A549 treated with CpdA at 1 μM for 4 hours (cell line): ENCODE measurements at places on chromosomes 2 and 18. TPM values are rescaled to one million over a fixed set of nuclear protein-coding genes. Genes with fewer than 3 reads are reported as not detected.

DCC gene
- not detected in 5 replicates for total RNA-seq

NXPH2 gene
- total RNA-seq = not detected in 5 replicates

HSPE1 gene
- 479 to 966 TPM (median 549 TPM) in 5 replicates for total RNA-seq

PAX3 gene
- not detected in 5 replicates for total RNA-seq

GREB1 gene
- 2.4 to 3.1 TPM (median 2.6 TPM) in 5 replicates for total RNA-seq

BMP10 gene
- not detected in 5 replicates for total RNA-seq

CRYGC gene
- total RNA-seq = not detected in 5 replicates

IGFBP2 gene
- total RNA-seq = 53.4 to 81.9 TPM (median 74.3 TPM) in 5 replicates

RAB10 gene
- total RNA-seq = 287 to 392 TPM (median 326 TPM) in 5 replicates

ST8SIA5 gene
- total RNA-seq = 0.03 TPM in 1 of 5 replicates, not detected in the others

LYPD6B gene
- not detected in 5 replicates for total RNA-seq

STARD6 gene
- 0.22 TPM in 1 of 5 replicates, not detected in the others for total RNA-seq

SCN1A gene
- total RNA-seq = not detected in 5 replicates

GAREM1 gene
- 2.1 to 2.8 TPM (median 2.4 TPM) in 5 replicates for total RNA-seq
